CMK (cell line): ENCODE measurements at places on chromosomes 3 and 15.

- no peak for DNase-seq
Observed at GRCh38 chr3:171334465-171334811, 125.8 kb downstream of the TNIK start.

- DNase-seq = no peak
Observed at GRCh38 chr3:124797426-124797945, 67.2 kb downstream of the UMPS start.

GRCh38 chr3:110579840-110580550 lies 491.6 kb upstream of the NECTIN3 start:
- DNase-seq = no peak

DNA sequence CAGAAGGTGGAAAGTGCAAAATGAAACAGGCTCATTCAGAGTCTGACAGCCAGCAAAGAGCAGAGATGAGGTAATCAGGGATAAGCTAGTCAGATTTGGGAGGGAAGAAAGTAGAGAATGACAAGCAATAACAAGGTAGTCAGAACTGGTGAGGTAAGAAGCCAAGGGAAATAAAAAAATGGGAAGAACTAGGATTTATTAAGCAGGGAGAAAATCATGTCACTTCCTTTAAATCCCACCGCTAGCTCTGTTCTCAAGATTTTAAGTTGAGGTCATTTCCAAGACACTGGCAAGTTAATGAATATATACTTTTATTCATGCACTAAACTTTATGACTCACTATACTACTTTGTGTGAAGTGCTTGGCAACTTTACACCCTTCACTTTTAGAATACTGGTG lies 1106.8 kb downstream of the IGSF11 start:
- DNase-seq = no peak

DNA sequence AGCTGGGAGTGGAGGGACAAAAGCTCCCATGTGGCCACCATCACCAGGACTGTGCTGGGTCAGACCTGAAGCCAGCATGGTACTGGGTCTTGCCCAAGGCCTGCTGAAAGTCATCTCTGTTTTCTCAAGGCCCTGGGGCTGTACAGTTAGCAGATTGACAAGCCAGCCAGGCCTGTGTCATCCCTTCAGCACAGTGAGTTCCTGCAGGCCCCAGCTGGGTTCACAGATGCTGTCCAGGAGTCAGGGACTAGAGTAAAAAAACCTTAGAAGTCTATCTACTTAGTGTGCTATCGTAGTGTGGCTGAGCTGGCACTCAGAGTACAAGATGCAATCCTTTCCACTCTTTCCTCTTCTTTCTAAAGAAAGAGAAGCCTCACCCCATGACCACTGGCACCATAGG lies 246.0 kb upstream of the NAALADL2 start:
- DNase-seq = no peak

GRCh38 chr15:40088929-40089755 lies 19.5 kb downstream of the BMF start:
- DNase-seq = no peak

DNA sequence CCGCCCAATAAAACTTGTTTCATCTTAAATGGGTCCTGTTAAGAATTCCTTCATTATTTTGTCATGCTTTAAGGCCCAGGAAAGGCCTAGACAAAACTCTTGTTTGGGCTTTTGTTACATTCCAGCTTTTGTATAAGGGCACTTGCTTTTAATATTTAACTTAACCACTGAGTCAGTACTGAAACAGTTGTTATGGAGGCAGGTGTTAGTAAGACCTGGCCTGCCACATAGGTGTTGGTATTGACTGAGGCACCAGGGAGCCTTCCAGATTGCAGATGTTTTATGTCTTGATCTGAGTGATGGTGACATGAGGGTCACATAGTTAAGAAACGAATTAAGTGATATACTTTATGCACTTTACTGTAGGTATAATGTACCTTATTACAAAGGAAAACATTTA lies 274.9 kb upstream of the TGFBR2 start:
- no peak for DNase-seq

DNA sequence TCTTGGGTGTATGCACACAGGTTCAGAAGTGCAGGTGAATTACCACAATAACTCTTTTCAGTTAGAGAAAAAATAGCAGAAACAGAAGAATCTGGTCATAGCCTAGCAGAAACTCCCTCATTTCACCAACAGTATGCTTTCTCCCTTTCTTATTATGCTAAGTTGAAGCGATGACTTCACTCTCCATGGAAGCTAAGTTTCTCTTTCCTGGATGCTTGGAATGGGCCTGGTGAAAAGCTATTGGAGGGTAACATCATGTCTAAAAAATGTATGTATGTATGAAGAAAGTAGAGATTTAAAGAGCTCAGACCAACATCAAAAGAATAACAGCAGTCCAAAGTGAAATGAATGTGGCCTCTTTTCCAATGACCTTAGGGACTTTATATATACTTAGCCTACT lies 145.5 kb downstream of the TIGIT start:
- DNase-seq = no peak

DNA sequence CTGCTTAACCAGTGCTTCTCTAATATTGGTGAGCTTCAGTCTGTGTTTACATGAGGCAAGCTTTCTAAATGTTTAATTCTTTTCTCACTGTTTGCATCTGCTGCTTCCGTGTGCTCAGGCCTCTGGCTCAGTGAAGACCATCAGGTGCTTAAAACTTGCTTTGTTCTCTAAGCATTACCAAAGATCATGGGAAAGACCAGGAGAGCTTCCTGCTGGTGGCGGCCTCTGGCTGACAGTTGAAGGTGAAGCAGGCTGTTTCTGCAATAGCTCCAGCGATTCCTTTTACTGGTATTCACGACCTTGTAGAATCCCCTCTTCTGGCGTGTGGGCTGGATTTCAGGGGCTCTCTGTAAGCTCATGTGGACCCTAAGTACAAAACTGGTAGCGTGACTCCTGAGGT lies 45.1 kb downstream of the EDEM1 start:
- no peak for DNase-seq

DNA sequence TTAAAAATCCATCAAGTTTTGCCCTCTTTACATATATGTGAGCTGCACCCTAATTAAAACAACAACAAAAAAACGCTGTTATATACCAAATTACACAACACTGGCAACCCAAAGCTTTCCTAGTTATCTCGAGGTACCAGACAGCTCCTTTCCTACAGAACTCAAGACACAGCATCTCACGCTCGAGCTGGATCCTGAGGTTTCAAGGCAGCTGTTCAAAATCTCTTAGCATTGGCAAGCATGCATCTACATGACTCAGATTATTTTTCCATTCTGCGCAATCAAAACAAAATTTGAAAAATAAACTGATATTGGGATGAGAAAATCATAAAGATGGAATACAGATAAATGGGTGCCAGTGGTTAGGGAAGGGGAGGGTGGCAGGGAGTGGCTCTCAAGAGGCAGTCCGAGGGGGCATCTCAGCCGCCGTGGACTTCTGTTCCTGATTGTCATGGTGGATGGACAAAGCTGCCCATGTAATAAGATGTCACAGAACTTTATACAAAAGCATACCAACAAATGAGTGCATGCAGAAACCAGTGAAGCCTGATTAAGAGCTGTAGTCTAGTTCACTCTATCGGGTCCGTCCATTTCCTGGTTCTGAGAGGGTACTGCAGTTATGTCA lies 91.5 kb downstream of the ADAMTS17 start:
- DNase-seq = no peak

- no peak for DNase-seq
Observed at GRCh38 chr3:53202331-53203015, 41.5 kb downstream of the PRKCD start.

DNA sequence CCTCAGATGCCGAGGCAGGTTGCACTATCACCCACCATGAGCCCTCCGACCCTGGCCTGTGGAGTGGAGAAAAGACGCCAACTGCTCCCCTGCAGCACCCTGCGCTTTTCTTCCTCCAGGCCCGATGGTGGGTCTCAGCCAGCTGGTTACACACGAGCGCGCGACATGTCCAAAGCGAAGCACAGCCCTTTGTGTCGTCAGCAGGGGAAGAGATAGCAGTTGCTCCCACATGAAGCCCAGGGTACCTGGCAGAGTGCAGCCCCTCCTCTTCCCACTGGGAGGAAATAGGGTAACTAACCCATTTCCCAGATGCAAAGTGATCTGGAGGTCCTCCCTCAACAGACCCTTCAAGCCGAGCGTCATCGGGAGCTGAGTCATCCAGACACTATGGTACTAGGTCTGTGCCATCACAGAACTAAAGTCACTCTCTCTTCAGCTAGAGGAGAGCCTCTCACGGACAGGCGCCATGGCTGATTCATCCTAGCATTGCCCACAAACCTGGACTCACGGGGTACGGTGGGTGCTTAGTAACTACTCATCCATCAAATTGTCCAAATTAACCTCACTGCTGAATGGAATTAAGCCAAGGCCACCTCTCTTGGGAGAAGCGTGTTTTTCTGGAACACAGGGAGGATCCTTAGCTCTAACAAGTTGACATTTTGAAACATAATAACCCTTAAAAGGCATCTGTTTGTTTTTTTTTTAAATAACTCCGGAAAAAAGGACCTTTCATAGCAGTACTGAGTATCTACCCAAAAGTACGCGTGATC lies 45.2 kb upstream of the BDH1 start:
- no peak for DNase-seq

DNA sequence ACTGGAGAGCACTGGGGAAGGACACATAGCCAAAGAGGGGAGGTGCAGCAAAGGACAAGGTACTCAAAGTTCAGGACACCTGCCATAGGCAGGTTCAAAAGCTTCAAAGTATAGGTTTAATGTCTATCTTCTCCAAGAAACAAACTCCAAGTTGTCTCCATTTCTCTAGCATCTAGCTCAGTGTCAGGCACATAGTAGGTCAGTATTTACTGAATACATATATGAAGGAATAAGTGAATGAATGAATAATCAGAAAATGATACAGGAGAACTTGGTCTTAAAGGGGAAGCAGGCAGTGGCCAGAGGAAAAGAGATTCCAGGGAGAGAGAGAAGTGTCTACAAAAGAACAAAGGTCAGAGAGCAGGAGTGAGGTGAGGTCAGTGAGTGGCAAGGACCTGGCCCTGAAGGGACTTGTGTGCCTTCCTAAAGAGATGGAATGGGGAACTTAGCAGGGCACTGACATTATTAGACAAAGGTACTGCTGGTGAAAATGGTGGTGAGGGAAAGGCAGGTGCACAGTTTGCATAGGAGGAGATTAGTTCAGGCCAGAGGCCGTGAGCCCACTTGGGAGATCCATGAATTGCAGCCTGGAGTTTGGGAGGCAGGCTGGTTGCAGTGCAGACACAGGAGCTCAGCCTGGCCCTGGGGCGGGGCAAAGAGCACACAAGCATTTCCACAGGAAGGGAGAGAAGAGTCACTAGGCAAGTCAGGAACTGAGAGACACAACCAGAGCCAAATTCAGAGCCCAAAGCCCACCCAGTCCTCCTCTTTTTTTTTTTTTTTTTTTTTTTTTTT lies 21.4 kb downstream of the TBC1D2B start:
- DNase-seq = no peak

- no peak for DNase-seq
Observed at GRCh38 chr3:50639055-50639494, 22.1 kb downstream of the MAPKAPK3 start.

DNA sequence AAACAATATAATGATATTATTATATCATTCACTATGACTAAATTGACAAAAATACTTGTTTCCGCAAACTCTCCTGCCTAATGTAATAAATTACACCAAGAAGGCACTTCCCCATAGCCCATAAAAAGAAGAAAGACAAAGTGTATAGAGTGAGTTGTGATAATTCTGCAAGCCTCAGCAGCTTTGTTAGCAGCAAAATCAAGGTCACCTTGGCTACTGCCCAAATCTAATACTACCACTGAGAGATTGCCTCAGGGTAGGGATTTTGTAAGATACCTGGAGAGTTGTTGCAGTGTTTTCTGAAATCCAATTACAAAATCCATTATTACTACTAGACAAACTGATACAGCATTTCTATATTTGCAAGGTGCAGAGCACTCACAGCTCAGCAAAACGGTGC lies 503.5 kb downstream of the FGF12 start:
- no peak for DNase-seq

GRCh38 chr3:124352149-124352539 lies 360.2 kb upstream of the ROPN1 start:
- no peak for DNase-seq

- DNase-seq = no peak
Observed at GRCh38 chr3:23985747-23986544, 40.9 kb downstream of the NR1D2 start.

DNA sequence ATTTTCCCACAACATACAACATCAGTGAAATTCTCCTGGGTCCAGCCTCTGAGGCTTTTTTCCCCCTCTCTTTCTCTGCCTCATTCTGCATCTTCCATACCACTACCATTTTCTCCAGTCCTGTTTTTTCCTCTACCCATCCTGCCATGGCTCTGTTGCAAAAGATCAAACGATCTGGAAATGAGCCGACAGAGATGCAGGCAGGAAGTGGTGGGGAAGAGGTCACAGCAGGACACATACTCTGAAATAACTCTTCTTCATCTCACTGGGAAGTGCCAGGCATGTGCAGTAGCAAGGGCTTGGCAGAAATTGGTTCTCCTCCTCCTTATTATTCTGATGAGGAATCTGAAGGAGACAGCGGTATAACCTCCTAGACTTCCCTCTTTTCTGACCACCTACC lies 114.3 kb downstream of the CORO2B start:
- DNase-seq = no peak

DNA sequence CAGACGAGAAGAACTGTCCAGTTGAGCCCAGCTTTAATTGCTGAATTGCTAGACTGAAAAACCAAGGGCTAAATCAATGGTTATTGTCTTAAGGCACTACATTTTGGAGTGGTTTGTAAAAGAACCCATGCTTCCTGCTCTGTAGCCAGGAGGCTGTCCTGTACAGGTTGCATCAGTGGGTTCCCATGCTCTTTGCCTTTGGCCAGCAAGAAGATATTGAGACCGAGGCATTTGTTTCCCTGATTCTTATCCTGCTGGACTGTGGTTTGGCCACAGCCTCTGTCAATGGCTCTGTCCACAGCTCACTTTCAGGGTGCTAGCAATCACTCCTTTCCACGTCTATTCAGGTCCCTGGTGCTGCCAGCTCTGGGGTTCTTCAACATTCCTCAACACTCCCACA lies 89.6 kb downstream of the FAM43A start:
- no peak for DNase-seq

DNA sequence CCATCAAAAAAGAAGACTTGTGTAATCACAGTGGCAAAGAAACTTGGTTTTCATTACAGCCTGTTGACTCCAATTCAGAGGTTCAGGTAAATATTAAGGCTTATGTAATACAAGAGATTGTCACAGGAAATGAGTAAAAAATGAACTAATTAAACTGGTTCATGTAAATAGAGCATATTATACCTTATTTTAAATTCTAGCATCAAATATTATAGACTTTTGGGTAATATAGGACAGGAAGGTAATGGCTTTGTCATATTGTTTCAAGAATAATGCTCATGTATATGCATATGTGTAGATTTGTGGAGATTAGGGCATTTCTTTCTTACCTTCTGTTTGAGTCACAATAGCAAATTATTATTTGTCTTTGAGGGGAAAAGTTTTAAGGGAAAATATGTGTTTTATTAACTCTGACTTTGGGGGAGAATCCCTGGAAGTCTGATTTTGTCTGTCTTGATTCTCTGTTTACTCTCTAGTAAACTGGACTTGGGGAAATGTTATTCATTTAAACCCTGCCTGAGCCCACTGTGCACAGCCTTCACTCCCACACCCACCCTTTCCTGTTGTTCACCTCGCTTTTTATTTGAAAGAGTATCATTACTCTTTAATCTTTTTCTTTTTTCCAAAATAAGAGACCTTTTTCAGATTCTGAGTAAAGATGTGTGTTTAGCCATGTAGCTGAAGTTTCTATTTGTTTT lies 43.0 kb downstream of the RASA2 start:
- no peak for DNase-seq
